ENCODE measurements at places on chromosomes 16 and 17.

DNA sequence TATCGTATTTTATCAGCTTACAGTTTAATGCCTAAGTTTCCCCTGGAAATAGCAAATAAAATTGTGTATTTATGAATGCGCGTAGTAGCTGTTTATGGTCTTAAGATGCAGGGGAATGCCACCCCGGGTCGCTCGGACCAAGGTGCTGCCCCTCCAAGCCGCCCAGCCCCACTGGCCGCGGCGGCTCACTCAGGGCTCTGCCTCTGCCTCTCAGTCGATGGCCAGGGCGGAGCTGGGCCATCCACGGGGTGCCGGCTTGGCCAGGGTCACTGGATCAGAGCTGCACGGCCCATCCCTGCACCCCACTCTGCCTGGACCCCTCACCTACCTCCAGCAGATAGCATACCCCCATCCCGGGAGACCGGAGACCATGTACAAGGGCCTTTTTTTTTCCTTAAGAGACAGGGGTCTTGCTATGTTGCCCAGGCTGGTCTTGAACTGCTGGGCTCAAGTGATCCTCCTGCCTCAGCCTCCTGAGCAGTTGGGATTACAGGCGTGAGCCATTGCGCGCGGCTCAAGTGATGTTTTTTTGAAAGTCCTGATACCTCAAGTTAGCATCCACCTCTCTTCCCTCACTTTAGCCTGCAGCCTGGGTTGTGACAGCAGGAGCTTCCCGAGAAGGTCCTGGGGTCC, 11.0 kb downstream of the PRSS27 start:
- H3K4me1 ChIP-seq, result no peaks in the 10 kb centered on the region
- peaks cover 8% of the 10 kb centered on the region for H3K36me3 ChIP-seq
- no peaks in the 10 kb centered on the region for H3K27me3 ChIP-seq

GRCh38 chr16:66840883-66841282, 3.3 kb upstream of the CA7 start:
- no peaks in the 10 kb centered on the region for H3K27me3 ChIP-seq
- H3K36me3 ChIP-seq, result no peaks in the 10 kb centered on the region

DNA sequence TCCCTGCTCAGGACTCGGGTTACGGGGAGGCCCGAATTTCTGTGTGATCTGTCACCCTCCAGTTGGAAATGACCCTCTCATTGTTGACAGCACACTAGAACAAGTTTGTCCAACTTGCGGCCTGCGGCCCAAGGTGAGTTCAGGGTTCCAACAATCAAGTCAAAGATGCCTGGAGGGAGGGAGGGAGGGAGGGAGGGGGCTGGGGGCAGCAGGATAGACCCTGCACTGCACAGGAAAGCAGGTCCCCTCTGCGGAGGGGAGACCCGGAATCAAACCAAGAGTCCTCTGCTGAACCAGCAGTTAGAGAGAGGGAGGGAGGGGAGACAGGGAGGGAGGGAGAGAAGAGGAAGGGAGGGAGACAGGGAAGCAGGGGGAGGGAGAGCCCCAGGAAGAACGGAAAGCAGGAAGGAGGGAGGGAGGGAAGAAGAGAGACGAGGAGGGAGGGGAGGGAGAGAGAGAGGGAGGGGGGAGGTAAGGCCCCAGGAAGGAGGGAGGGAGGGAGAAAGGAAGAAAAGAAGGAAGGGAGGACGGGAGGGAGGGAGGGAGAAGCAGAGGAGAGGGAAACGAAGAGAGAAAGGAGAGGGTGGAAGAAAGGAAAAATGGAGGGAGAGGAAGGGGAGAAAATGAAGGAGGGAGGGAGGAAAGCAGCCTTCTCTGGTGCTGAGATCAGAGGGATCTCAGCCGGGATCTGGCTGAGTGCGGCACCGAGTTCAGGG, 96.7 kb upstream of the CDH5 start:
- no peaks in the 10 kb centered on the region for H3K27me3 ChIP-seq

GRCh38 chr16:21650521-21650920, 1.9 kb downstream of the IGSF6 start:
- DNase-seq, result no peak
- no peak overlapping the region for H3K4me3 ChIP-seq
- H3K36me3 ChIP-seq, result no peaks in the 10 kb centered on the region
- no peaks in the 10 kb centered on the region for H3K4me1 ChIP-seq
- no peaks in the 10 kb centered on the region for H3K27me3 ChIP-seq
